ENCODE measurements at places on chromosomes 11 and 22.

- DNase-seq, result no peak
Observed at GRCh38 chr22:42716649-42717127, 4.0 kb downstream of the A4GALT start.

- DNase-seq, result no peak
Observed at GRCh38 chr22:37386441-37386840, 40.8 kb downstream of the ELFN2 start.

GRCh38 chr22:19407649-19408606, 23.6 kb downstream of the HIRA start:
- DNase-seq, result peak; percentile 90

DNA sequence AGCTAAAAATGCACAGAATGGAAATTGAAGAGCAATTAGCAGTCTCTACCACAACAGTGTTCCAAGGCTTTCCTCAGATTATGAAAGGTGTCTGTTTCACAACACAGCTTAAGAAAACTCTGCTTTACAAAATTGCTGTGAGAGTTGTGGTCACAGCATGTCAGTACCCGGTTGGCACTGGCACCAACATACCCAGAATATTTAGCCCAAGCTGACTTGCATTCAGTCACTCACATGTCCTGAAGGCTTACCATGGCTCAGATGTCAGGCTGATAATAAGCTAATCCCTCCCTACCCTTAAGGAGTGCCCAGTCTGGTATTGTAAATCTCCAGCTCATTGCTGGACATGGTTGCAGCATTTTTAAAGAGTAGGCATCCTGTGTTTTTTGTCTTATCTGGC, 14.9 kb downstream of the NCR3LG1 start:
- DNase-seq, result no peak

DNA sequence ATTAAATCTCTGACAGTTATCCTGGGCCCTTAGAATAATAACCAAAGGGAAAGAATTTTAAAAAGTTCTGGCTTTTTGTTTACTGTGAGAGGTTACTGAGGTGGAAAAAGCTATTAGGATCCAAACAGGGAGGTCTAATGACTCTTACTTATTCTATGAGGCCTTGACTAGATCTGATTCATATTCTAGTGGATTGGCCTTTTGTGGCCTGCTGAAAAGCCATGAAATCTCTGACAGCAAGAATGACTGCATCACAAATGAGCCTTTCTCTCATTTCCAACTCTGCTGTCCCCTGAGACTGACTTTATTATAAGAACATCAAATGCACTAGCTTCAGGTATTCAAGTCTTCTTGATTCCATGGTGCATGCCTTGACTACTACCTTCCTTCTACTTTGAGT, 1797.6 kb downstream of the LRRC4C start:
- no peak for DNase-seq

GRCh38 chr11:78354408-78355308, 63.0 kb downstream of the GAB2 start:
- DNase-seq, result peak; percentile 32

GRCh38 chr11:17972987-17973386, 39.9 kb downstream of the SERGEF start:
- DNase-seq, result peak; percentile 58

DNA sequence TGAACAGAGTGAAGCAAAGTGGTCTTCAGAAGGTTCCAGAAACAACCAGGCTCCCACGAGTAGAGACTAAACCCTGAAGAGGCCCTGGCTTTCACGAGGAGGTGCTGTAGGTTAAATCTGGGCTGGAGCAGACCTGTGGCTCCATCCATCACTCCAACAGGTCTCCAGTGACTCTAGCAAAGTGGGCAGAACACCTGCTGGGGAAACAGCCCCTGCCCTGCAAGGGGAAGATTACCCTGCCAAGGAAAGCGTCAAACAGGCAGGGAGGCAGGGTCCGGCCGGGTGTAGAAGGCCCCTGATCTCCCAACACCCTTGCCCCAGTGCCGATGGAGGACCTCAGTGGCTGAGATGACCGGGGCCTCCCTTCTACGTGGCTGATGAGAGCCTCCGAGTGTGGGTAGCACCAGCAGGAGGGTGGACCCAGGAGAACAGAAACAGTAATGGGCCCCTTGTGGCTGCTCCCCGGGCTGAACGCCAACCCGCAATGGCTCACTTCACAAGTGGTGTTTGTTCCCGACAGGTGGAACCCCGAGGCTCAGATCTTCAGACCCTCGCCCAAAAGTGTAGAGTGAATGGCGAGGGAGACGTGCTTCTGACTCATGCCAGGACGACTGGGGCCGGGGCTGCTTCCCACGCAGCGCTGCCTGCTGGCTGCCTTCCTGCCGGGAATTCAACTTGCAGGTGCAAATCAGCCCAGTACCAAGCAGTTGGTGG, 112.0 kb downstream of the SHANK2 start:
- no peak for DNase-seq

- DNase-seq, result no peak
Observed at GRCh38 chr22:30351226-30351625, 5.5 kb downstream of the SF3A1 start.

GRCh38 chr11:80937842-80938241, 1497.0 kb upstream of the TENM4 start:
- DNase-seq, result no peak

DNA sequence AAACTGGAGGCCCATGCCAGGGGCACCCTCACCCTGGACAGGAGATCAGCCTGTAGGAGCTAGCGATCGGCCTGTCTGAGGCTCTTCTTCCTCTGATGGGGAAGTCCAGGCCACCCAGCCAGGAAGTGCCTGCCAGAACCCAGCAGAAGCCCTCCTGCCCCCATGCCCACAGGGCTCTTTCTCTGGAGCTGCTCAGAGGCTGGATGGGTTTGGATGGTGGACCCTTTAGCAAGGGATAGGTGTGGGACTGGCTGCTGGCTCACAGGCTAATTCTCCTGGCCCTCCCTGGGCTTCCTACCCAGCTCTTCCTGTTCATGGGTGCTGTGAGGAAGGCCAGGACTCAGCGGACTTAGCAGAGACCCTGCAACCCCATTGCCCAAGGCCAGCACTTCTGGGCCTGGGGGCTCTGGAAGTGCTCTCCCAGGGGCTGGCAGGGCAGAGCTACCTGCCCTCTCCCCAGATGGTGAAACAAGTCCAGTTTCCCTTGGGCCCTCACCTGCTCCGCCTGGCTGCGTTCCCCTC, 7.6 kb downstream of the FXYD2 start:
- peak; percentile 66 for DNase-seq

- no peak for DNase-seq
Observed at GRCh38 chr22:49300951-49301397, 526.7 kb downstream of the BRD1 start.

GRCh38 chr11:113578033-113578380, 102.8 kb upstream of the DRD2 start:
- peak; percentile 66 for DNase-seq

DNA sequence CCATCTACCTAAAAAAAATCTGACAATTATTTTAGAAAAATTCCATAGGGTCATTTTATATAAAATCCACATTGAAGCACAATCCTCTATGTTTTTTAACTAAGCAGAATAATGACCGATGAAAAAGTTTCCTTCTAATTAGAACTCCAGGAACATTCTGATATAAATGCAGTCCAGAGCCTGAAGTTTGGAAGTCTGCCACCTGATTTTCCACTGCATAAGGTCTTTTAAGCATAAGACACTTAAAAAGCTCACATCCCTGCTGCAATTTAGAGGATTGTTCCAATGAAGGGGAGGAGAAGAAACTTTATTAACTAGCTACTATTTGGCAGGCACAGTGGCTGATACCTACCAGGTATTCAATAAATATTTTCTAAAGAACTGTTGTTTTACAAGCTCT, 570.3 kb upstream of the ANO5 start:
- no peak for DNase-seq

GRCh38 chr11:114081641-114082414, 22.3 kb downstream of the ZBTB16 start:
- DNase-seq, result no peak

- DNase-seq, result no peak
Observed at GRCh38 chr22:28898233-28898629, 14.9 kb downstream of the ZNRF3 start.

- DNase-seq, result no peak
Observed at GRCh38 chr22:41660416-41660815, 28.3 kb downstream of the SNU13 start.

DNA sequence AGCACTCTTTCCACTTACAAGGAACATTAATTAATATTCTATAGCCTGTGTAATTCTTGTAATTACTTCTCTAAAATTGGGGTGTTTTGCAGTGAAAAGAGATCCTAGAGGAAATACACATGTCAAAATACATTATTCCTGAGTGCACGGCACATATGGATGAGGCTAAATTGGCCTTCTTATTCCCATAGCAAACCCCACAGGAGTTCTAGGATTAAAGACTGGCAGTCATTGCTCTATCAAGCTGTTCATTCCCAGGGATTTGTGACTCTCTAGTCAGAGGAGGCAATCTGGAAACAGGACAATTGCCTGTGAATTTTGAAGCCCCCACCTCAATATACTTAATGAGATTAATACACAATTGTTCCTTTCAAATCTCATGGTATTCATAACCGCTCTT, 145.9 kb upstream of the OPCML start:
- no peak for DNase-seq

GRCh38 chr11:125370561-125371389, 125.3 kb downstream of the FEZ1 start:
- peak; percentile 50 for DNase-seq

DNA sequence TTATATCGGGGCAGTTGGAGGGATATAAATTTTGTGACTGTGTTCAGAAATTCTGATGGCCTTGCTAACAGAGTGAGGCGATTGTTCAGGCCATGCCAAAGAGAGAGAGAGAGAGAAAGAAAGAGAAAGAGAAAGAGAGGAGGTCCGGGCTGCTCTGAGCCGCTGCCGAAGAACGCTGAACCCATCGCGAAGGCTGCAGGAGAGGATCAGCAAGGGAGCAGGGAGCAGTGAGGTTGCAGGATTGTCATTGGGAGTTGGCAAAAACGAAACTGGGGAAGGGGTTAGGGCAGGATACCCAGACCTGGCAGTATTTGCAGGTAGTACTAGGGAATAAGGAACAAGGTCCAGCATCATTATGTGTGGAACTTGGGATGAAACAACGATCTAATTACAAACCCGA, 537.1 kb downstream of the INSC start:
- no peak for DNase-seq

DNA sequence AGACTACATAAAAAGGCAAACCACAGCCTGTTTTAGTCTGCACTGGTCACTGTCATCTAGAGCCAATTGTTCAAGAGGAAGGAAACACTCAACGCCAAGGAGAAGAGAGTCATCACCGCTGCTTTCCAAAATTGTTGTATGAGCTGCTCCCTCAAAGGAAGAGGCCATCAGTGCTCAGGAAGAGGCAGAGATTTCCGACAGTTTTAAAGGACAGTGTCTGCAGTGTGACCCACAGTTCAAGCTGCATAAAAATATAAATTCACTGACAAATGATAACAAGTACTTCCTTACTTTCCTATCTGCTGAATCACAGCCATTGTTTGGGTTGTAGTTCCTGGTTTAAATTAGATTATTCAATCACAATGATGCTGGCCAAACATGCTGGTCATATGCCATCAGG, 16.4 kb downstream of the PRCP start:
- no peak for DNase-seq

DNA sequence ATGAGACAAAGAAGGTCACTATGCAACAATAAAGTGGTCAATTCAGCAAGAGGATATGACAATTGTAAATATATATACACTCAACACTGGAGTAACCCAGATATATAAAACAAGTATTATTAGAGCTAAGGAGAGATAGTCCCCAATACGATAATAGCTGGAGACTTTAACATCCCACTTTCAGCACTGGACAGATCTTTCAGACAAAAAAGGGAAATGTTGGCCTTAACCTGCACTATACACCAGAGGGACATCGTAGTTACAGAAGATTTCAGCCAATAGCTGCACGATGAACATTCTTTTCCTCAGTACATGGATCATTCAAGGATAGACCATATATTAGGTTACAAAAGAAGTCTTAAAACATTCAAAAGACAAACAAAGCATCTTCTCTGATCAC, 29.9 kb downstream of the PIWIL3 start:
- no peak for DNase-seq

- DNase-seq, result no peak
Observed at GRCh38 chr22:50104141-50104544, 14.3 kb downstream of the MOV10L1 start.

DNA sequence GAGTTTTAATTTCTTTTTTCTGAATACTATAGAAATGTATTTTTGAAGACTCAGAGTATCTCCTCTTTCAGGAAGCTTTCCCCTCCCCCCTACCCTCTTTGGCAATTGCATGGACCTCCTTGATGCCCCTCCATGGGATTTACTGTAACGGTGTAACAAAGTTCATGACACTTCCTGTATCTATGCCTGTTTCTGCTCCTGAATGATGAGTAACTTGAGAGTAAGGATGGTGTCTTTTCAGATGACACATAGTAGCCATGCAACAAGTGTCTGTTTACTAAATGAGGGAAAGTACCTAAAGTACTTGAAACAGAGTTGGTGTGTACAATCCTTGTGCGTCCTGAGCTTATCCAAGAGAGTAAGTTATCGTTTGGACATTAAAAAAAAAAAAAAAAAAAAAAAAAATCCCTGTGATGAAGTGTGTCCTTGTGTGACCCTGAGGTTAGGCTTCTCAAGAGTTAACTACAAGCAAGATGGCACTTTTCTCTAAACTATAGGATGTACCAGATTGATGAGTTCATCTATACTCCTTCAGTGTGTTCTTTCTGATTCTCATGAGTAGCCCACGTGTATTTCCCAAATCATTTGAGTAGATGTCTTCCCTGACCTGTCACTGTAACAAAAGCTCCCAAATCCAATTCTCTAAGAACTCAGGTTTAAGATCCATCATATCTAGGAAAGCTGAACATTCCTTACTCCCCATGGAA, 7.4 kb downstream of the ETS1 start:
- no peak for DNase-seq

DNA sequence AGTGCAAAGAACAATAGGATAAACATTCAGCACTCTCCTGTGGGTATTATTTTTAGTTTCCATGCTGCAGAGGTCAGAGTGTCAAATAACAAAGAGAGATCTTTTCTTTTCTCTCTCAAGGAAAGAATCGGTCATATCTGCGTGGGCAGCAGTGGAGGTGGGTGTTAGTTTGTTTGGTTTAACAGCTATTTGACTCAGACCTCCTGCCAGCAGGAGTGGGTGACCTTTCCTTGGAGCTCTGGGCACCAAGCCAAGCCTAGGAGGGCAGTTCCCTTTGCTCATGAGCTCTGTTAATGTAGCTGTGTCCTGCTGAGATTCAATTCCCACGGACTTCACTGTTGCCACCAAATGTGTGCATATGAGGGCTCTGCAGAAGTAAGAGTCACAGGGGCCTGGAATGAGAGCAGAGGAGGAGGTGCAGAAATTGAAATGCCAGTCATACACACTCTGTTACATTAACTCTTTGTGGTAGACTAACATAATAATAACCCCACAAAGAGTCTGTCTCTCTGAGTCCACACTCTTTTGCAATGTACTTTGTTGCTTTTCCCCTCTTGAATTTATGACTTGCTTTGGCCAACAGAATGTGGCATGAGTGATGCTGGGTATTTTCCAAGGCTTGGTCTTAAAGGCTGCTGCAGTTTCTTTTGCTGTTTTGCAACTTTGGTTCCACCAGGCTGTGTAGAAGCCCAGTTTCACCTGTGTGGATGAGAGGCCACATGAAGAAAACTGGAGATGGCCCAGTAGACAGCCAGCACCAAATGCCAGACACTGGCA, 76.0 kb upstream of the GRK3 start:
- peak; percentile 78 for DNase-seq

- no peak for DNase-seq
Observed at GRCh38 chr11:111912535-111912934, at the start of gene HSPB2. Gene HSPB2 (plus strand): TSS chr11:111912734. CDS start chr11:111912830, 96 bp downstream.
